ENCODE measurements at places on chromosomes 5 and 9.

GRCh38 chr9:118170032-118170955 lies 466.1 kb downstream of the TLR4 start:
- DNase-seq: no peak

DNA sequence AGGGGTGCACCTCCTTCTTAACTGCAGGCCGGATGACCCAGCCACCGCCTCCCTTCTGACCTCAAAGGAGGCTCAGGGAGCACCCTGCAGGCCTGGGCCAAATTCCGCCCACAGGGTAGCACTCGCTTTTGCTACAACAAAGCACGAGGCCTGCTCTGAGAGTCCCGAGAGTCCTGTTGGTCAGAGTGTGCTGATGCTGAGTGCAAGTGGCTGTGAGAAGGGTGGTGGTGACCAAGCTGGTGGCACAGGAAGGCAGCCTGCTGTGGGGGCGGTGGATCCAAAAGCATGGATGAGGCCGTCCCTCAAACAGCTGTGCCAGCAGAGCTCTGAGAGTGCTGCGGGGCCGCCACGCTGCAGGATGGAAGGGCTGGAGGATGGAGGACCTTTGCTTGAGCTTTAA lies 101.8 kb downstream of the AK8 start:
- DNase-seq: no peak

- DNase-seq: no peak
Measured at GRCh38 chr9:122370869-122371755, at the start of gene PTGS1. Gene PTGS1 (plus strand): TSS chr9:122371024. CDS start chr9:122371085, 61 bp downstream.

GRCh38 chr9:78358329-78359051 lies 61.6 kb downstream of the PSAT1 start:
- no peak for DNase-seq

DNA sequence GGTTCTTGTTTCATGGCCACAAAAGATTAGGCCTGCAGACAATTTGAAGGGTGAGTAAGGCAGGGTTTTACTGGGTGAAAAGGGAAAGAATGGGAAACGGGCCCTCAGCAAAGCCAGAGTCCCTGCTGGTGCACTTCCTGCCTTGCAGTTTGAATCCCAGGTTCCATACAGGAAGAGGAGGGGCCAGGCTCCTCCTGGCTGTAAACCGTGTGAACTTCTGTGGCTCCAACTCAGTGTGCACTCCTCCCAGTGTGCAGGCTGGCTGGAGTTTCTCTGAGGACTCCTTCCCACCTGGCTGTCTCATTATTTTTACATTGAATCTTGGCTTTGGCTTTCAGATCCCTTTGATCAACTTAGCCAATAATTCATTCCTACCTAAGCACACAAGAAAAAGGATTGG lies 367.1 kb upstream of the KLF4 start:
- DNase-seq: no peak

- no peak for DNase-seq
Measured at GRCh38 chr5:135205632-135206349, 171.8 kb upstream of the PITX1 start.

DNA sequence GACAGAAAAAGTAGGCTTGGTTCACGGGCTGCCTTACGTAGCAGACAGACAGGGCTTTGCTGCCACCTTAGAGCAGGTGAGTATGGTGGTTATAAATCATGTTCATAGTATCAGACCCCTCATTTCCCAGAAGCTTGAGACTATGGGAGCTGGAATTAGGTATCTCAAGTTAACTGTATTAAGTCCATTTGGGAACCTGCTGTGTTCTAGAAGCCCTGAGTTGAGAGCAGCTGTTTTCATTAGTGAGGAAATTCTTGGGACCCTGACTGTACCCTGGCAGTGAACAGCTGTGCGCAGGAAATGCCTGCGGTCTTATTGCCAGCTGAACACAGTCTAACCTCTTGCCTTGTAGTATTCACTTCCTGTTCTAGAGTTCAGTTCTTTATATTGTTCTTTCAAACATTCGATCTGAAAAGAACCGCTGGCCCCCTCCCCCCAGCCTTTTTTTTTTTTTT lies 29.8 kb downstream of the UGCG start:
- DNase-seq: peak; percentile 30

GRCh38 chr9:90379771-90380170 lies 262.9 kb downstream of the DIRAS2 start:
- no peak for DNase-seq

GRCh38 chr5:153791339-153791738 lies 247.4 kb downstream of the FAM114A2 start:
- no peak for DNase-seq

DNA sequence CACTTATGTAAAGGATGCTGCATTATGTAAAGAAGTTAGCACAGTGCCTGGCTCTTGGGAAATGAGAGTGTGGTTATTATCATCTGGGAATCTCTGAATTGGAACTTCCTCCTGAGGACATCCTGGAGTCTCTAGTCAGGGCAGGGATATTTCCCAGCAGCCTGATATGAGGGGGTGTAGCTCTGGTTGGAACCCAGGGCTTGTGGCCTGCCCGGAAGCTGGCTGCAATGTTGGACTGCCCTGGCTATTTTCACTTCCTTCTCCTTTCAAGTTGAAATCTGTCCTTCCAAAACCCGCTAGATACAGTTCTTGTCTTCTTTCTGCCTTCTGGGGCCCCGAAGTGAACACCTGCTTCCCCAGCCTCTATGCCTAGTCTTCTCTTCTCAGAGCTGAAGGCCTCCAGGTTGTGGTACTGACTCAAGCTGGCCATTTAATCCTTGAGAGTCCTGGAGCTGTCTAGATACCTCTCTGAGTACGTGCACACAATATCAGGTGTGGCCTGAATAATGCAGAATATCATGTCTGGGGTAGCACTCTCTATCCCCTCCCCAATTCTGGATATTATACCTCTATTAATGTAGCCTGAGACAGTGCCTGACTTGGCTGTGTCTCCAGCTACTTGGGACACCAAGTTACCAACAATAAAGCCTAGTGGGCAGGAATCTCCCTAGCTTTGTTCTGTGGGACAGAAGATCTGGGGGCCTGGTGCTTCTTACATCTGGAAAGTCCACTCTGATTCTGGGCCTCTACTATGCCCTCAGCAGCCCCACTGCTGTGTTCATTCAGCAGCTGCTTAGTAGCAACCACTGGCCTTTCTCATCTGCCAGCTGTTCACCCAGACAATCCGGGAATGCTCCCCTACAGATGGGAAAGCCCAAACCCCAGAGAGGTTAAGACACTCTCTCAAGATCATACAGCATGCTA lies 45.0 kb downstream of the SLC6A7 start:
- DNase-seq: no peak

DNA sequence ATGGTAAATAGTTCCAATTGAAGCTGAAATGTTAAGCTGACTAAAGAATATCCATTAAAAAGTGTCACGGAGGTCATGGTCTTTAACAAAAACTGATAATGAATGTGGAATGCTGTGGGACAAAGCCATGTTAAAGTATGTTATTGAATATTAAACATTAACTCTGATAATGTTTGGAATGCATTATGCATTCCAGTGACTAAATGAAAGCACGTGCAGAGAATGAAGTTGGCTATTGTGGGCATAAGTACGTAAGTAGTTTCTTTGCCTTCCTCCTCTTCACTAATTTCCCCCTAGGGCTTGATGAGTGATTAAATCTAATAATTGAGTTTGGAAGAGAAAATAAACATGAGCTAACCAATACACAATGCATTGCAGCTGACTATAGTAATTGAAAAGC lies 640.4 kb upstream of the CDH10 start:
- DNase-seq: no peak

DNA sequence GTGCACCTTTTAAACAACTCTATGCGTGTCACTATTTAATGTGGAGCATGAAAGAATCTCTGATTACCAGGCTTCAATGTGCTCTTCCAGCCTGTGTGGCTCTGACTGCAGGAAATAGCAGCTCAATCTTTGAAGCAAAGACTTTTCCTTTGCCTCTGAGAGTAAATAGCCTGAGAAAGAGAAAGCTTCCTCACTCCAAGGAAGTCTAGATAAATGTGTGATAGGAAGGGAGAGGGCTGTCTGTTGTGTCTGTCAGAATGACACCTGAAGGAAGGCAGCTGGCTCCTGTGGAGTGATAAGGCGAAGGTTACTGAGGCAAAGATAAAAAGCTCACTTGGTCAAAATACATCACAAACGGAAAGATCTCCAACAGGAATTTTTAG lies 205.3 kb upstream of the HAPLN1 start:
- DNase-seq: no peak

GRCh38 chr5:9419794-9420193 lies 126.1 kb downstream of the SEMA5A start:
- DNase-seq: no peak

DNA sequence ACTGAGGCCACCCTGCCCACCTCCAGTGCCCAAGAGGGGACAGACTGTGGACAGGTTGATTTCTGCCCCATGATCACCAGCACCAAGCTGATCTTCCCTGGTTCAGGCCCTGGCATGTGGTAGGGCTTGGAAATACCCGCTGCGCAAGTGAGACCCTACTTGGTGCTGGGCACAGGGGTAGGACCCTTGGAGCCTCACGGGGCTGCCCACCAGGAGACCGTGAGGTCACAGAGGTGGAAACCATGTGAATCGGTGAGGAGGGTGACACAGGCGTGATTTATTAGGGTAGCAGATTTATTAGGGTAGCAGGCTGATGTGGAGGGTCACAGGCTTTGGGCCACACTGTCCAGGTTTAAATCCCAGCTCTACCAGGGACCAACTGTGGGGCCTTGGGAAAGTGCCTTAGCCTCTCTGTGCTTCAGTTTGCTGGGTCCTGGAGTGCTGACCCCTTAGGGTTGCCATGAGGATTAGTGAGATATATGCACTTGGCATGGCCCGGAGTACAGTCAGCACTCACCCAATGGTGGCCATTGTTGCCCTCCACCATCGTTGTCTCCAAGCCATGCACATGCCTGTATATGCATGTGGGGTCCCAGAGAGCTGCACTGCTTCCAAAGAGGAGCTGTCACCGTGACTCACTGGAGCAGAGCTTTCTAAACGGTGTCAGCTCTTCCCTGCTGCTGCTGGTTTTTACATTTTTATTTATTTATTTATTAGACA lies 20.9 kb upstream of the DUSP1 start:
- no peak for DNase-seq

Measured in stimulated activated CD4-positive, alpha-beta T cell treated with anti-CD3 and anti-CD28 coated beads, Interleukin-12 subunit alpha, Interleukin-12 subunit beta, amount 100 ng/mL, for 4 hours (primary cell).